ENCODE measurements at places on chromosomes 7 and 10. TPM values are rescaled to one million over a fixed set of nuclear protein-coding genes. Genes with fewer than 3 reads are reported as not detected.

FEZF1 gene
- total RNA-seq, result 5.6 TPM

GRCh38 chr7:4851459-4852422 is 10.1 kb downstream of the PAPOLB start:
- DNase-seq, result no peak
- H3K4me3 ChIP-seq, result no peak overlapping the region
- no peaks in the 10 kb centered on the region for H3K4me1 ChIP-seq
- H3K36me3 ChIP-seq, result no peaks in the 10 kb centered on the region

CPA2 gene
- 2.4 TPM for total RNA-seq

DNA sequence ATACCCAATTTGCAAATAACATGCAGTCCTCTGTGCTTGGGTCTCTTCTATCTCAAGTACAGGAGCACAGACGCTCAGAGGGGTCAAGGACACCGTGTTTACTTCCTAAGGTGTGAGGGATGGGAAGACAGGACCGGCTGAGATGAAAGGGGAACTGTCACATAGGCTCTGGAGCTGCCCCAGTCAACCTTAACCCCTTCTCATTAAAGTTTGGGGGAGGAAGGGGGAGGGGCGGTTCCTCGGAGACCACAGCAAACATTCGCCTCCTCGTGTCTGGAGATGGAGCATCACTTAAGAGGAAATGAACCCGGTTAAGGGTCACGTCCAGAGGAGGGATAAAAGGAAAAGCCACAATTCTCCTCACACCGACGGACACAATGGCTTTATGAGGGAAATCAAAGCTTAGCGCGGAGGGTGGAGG is 1.1 kb downstream of the SH3PXD2A start:
- H3K4me1 ChIP-seq, result peaks cover 43% of the 10 kb centered on the region
- H3K4me3 ChIP-seq, result peak overlapping the region; percentile 61
- H3K36me3 ChIP-seq, result no peaks in the 10 kb centered on the region

DNA sequence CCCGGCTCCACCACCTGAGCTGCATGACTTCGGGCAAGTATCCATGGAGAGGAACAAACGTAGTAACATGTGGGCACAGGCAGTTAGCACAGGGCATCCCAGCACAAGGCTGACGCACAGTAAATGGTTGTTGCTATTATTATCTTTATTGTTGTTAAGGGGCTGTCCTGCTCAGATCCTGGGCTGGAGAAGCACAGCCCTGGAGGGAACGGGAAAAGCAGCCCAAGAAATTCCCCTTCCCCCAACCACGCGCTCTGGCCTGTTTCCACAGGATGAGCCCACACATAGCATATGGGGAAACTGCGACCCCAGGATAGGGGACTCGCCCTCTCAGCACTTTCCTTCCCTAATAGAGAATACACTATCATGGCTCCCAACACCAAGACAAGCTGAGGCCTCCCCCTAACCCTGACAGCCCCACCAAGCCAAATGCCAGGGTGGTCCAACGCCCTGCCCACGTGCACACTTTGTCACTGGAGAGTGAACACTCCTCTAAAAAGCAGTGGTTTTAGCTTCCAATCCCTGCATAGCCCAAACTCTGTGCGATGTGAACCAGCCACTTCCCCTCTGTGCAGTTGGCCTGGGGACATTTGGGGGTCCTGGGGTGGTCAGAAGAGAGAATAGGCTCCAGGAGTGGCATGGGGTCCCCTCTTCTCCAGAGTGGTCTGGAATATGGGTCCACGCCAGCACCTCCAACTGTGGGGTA is 11.0 kb downstream of the PSD start:
- no peak overlapping the region for H3K4me3 ChIP-seq
- no peak for DNase-seq
- H3K27ac ChIP-seq, result no peak overlapping the region
- H3K36me3 ChIP-seq, result no peaks in the 10 kb centered on the region

DNA sequence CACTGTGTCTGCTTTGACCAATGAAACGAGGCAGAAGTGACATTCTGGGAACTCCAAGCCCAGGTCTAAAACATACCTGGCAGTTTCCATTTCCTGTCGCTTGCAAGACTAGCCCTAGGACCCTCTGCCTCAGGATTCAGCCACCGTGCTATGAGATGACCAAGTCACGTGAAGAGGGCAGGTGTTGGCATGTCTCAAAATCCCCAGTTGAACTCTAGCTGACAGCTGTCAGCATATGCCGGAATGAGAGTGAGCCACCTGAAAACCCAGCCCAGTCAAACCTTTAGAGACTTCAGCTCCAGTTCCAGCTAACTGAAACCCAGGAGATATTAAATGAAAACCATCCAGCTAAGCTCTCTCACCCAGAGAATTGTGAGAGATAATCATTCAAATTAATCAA is 89.9 kb upstream of the PPP1R3A start:
- H3K4me1 ChIP-seq, result no peaks in the 10 kb centered on the region
- H3K27me3 ChIP-seq, result no peaks in the 10 kb centered on the region
- H3K4me3 ChIP-seq, result no peak overlapping the region
- no peak overlapping the region for H3K27ac ChIP-seq
- no peak for DNase-seq
- H3K36me3 ChIP-seq, result no peaks in the 10 kb centered on the region

GRCh38 chr10:69466689-69467088 is 15.4 kb downstream of the TSPAN15 start:
- no peak overlapping the region for H3K27ac ChIP-seq
- no peak for DNase-seq
- H3K4me3 ChIP-seq, result no peak overlapping the region

WEE2 gene
- not detected for total RNA-seq

DNA sequence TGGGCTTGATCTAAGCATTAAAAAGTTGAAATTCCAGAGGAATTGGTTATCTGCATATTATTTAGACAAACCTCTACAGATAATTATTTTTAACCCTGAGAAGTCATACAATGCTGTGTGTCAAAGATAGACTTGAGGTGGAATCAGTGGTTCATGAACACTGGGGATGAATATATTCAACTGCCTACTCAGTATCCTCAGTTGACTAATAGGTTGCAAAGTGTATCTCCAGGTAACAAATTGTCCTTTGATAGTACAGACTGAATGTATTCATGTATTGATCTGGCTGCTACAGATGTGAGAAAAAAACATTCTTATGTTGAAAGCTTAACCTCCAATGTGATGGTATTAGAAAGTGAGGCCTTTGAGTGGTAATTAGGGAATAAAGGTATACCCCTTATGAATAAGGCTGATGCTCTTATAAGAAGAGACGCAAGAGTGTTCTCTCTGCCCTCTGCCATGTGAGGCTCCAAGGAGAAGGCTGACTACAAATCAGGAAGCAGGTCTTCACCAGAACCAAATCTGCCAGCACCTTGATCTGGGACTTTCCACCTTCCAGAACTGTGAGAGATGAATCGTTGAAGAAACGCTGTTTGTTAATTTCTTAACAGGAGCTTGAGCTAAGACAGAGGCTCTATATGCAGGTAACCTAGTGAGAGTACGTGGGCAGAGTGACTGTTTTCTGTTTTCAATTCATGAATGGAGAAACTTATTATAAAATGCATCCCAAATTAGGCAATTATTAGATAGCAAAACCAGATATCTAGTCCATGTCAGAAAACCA is 7.5 kb downstream of the MRPL32 start:
- H3K4me1 ChIP-seq, result no peaks in the 10 kb centered on the region
- H3K36me3 ChIP-seq, result no peaks in the 10 kb centered on the region
- DNase-seq, result no peak
- no peaks in the 10 kb centered on the region for H3K27me3 ChIP-seq

TACR2 gene
- total RNA-seq, result 0.87 TPM

GRCh38 chr10:77949167-77949566 is 22.6 kb upstream of the DLG5 start:
- H3K4me1 ChIP-seq, result no peaks in the 10 kb centered on the region
- no peaks in the 10 kb centered on the region for H3K36me3 ChIP-seq
- no peak for DNase-seq

PLXDC2 gene
- total RNA-seq, result 81.7 TPM

DNA sequence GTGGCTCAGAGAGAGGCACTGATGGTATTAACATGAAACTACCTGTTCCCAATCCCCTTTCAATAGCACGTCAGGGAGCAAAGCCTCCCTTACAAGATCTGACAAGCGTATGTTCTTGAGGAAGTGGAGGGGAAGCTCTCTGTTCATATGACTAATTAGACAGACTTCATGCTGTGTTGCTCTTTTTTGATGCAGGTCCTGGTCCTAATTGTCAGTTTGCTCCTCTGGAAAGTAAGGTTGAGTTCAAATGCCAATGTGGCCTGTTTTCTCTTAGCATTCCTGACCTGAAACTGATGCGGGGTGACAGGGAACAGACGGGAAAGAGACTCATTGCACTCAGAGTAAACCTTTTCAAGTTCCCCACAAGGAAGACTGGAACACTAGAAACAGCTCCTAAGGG is 27.0 kb upstream of the TBX20 start:
- H3K27ac ChIP-seq, result no peak overlapping the region
- no peaks in the 10 kb centered on the region for H3K36me3 ChIP-seq
- H3K4me3 ChIP-seq, result no peak overlapping the region
- H3K27me3 ChIP-seq, result no peaks in the 10 kb centered on the region
- no peaks in the 10 kb centered on the region for H3K4me1 ChIP-seq
- no peak for DNase-seq

TMEM26 gene
- 14.9 TPM for total RNA-seq

- no peaks in the 10 kb centered on the region for H3K36me3 ChIP-seq
- H3K27ac ChIP-seq, result no peak overlapping the region
These were observed 70.4 kb downstream of the C10orf90 start for GRCh38 chr10:126599949-126600682.

DNA sequence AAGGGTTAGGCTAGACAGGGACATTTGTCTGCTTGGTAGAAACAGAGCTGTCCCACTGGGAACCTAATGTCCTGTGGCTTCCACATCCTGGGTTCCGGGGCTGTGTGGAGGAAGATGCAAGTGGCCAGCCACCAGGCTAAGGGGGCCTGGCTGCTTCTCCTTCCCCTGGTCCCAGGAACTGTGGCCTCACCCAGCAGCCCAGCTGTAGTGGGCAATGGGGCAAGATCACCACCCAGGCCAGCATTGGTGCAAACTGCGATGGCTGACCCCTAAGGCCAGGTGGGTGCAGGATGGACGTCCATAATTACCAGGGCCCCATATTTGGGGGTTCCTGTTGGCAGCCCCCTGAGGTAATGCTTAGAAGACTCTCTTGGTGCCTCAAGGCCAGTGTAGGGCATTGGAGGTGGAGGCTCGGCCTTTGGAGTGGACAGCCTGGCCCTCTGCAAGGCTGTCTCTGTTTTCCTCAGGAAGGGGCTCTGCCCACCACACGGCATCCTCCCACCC is 226.7 kb downstream of the TCF7L2 start:
- H3K4me3 ChIP-seq, result no peak overlapping the region
- no peak for DNase-seq
- H3K27me3 ChIP-seq, result no peaks in the 10 kb centered on the region
- H3K27ac ChIP-seq, result no peak overlapping the region
- H3K36me3 ChIP-seq, result no peaks in the 10 kb centered on the region

Measured in testis (tissue), 5 donors.